ENCODE measurements at places on chromosomes 3 and 15. TPM values are rescaled to one million over a fixed set of nuclear protein-coding genes. Genes with fewer than 3 reads are reported as not detected.

- no peak for DNase-seq
These were observed 25.7 kb downstream of the CEP152 start for GRCh38 chr15:48785195-48785594.

Gene PARP16
- total RNA-seq = 14.9 TPM

DNA sequence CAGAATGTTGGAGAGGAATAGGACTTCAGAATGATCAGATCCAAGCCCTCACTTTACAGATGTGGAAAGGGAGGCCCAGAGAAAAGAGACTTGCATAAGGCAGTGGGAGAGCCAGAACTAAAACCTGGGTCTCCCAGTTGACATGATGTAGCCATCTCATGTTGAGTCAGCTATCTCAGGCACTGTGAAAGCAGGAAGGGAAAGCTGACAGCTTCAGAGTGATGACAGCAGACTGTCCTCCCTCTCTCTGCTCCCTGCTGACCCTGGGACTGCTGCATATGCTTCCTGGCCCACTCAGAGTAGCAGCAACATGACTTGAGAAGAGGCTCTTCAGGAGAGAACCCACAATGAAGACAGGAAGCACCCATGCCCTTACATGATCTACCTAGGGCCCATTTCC lies 14.7 kb downstream of the FHIT start:
- DNase-seq = no peak

Gene IGSF10
- 14.4 TPM for total RNA-seq

- DNase-seq = no peak
These were observed 76.7 kb downstream of the SCN10A start for GRCh38 chr3:38739396-38739689.

Gene GATM
- 22.8 TPM for total RNA-seq
